Effector CD4-positive, alpha-beta T cell (primary cell): ENCODE measurements at places on chromosomes 5 and 9.
A peak's percentile ranks its signal among the peaks of the same experiment; 100 is the strongest.

DNA sequence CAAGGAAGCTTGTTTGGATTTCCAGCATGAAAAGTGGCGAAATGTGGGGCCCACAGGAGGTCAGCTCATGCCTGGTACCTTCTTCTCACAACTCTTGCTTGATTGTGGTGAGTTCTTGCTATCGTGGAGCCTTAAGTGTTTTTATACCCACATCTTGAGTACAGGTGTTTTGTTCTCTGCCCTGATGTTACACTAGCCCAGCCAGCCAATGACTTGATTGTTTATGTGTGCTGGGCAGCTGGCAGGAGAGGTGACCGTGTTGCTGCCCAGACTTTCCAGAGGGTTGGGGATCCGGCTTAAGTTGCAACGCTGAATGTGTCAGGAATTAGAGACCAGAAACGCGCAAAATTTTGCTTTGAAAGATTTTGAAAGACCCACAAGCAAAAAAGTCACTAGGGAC, 24.0 kb upstream of the TPPP start:
- no peak for DNase-seq

- no peak for DNase-seq
Observed at GRCh38 chr5:90551376-90551775, 7.2 kb upstream of the ADGRV1 start.

DNA sequence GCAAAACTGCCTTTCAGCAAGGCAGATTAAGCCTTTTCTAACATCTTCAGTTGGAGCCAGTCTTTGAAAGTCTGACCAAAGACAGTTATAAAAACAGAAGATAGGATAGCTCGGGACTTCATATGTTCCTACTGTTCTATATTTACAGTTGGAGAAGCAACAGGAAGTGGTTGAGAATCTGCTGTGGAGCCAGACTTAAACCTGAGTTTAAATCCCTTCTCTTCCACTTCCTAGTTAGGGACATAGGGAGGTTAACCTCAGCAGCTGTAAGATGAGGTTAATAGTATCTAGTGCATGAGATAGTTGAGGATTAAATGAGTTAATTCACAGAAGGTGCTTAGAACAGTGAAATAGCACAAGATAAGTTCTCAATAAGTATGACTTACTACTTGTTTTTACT, 84.5 kb upstream of the FREM1 start:
- DNase-seq: no peak

DNA sequence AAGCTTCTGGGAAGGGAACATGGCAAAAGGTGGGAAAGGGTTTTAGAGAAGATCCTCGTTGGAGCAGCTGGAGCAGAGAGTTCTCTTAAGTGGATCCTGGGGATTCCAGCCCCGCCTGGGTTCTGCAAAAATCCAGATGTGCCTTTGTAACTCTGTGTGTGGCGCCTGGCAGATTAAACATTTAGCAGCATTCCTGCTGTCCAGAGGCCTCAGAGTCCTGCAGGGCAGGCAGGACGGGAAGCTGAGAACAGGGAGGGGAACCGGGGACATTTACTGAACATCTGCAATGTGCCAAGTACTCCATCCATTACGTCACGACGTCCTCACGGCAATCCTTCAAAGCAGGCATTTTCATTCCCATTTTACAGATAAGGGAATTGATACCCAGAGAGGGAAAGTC, 6.0 kb downstream of the EIF4E1B start:
- no peak for DNase-seq

DNA sequence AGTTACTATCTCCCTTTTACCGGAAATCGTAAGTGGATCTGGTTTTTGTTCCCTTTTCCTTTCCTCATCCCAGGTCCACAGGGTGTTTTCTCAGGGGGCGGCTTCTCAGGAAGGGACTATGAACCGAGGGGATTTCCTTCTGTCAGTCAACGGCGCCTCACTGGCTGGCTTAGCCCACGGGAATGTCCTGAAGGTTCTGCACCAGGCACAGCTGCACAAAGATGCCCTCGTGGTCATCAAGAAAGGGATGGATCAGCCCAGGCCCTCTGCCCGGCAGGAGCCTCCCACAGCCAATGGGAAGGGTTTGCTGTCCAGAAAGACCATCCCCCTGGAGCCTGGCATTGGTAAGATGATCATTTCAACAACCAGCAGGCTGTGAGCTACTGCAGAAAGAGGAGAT, 75.8 kb downstream of the GOLPH3 start:
- DNase-seq: no peak

DNA sequence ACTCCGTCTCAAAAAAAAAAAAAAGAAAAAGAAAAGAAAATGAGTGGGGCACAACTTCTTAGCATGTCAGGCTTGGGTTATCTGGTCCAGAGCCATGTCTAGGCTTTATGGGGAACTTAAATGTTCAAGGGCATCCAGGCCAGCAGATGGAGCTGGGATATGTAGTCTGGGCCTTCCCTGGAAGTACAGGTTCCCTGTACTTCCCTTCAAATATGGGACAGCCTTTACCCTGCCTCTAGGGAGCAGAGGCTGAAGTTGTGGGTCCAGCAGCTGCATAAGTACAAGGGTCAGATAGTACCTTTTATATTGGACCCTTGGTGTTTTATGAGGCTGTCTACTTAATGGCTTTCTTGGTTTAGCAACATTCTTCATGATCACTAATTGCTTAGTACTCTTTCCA, 42.1 kb downstream of the FAF2 start:
- no peak for DNase-seq

DNA sequence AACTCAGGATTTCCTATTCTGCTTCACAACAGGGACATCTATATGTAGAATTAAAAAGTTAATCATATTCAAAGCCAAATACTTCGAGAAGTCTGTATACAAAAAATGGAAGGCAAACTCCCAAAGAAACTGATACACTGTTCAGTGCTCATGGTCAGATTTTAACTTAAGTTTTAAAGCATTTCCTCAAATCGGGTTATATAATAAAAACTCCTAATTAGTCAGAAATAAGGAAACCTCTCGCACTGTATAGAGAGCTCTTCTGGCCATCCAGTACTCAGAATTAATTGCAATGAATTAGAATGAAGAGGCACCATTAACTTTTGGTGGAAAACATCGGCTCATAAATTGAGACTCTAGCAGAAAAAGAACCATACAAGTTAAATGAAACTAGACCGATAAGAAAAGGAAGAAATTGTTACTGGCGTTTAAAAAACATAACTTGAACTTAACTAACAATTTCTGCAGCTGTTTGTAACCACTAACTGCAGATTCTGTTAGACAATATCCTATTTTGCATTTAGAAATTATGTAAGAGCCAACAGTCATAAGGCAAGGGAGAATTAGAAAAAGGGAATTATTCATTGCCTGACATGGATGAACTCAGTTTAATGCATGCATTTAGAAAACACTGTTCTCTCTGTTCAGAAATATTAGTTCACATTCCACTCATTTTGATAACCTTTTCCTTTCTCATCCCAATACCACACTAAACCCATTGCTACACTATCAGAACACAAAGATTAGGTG, 96.6 kb downstream of the FNBP1 start:
- DNase-seq: no peak

GRCh38 chr5:140166911-140167310, 8.1 kb upstream of the CYSTM1 start:
- DNase-seq: no peak

- DNase-seq: no peak
Observed at GRCh38 chr9:121364077-121364476, 6.0 kb downstream of the STOM start.

- DNase-seq: no peak
Observed at GRCh38 chr9:28976684-28977083, 1403.4 kb upstream of the C9orf72 start.

GRCh38 chr5:171968531-171968930, 37.9 kb downstream of the FBXW11 start:
- no peak for DNase-seq

- DNase-seq: no peak
Observed at GRCh38 chr5:118723021-118723338, 265.4 kb downstream of the DTWD2 start.

GRCh38 chr5:180169248-180170105, 39.5 kb downstream of the RASGEF1C start:
- no peak for DNase-seq

- DNase-seq: no peak
Observed at GRCh38 chr9:133795049-133795448, 56.9 kb upstream of the SARDH start.

DNA sequence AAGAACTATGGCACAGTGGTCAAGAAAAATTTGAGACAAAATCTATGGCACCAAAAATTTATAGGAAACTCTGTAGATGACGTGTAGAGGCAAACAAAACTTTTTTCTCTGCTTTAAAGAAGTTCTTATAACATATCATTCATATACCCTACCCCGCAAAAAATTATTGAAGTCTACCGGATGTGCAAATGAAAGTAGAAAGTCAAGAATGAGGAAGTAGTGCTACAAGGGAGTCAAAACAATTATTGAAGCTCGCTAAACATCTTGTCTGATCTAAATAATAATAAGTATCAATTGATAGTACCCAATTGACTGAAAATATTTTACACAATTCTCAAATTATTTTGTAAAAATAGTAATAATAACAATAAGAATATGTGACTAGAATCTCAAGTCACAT, 398.5 kb downstream of the TAF11L14 start:
- no peak for DNase-seq

- peak; percentile 74 for DNase-seq
Observed at GRCh38 chr9:34701769-34702736, 7.9 kb downstream of the CCL21 start.

DNA sequence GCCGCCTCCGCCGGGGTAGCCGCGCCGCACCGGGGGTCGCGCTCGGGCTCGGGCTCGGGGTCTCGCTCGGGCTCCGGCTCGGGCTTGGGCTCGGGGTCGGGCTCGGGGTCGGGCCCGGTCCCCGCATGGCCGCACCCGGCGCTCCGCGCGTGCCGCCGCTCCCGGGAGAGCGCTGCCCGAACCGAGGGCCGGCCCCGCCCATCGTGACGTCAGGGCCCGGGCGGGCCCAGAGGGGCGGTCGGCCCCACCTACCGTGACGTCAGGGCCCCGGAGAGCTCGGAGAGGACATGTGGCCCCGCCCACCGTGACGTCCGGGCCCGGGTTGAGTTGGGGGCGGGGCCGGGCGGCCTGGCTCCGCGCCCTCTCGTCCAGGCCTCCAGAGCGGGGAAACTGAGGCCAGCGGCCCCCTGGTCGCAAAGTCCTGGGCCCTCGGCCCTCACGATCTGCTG, at the start of gene NSMF:
NSMF (minus strand) TSS at position 183 of the 449 bp plus-strand sequence. CDS start 232 bp downstream, outside the sequence.
- peak; percentile 93 for DNase-seq

DNA sequence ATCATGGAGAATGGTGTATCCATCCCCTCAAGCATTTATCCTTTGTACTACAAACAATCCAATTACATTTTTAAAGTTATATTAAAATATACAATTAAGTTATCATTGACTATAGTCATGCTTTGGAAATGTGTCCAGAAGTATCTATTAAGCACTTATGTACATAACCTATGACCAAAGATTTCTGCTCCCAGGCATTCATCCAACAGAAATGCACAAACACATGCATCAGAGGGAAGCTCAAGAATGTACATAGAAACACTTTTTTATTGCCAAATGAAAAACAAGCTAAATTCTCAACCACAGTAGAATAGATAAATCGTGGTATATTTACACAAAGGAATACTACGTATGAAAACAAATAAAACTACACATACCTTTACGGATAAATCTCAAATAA, 700.5 kb upstream of the ZNF608 start:
- DNase-seq: no peak

- no peak for DNase-seq
Observed at GRCh38 chr9:127714951-127715469, 453 bp downstream of the PTRH1 start.

DNA sequence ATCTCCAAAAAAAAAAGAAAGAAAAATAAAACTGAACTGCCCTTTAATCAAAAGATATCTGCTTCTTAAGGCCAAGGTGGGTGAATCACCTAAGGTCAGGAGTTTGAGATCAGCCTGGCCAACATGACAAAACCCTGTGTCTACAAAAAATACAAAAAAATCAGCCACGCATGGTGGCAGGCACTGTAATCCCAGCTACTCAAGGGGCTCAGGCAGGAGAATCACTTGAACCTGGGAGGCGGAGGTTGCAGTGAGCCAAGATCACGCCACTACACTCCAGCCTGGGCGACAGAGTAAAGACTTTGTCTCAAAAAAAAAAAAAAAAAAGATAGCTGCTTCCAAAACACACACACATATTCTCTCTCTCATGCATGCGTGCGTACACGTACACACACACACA, 17.8 kb downstream of the SCAI start:
- no peak for DNase-seq

- DNase-seq: no peak
Observed at GRCh38 chr9:113298311-113298710, 4.9 kb downstream of the RNF183 start.

DNA sequence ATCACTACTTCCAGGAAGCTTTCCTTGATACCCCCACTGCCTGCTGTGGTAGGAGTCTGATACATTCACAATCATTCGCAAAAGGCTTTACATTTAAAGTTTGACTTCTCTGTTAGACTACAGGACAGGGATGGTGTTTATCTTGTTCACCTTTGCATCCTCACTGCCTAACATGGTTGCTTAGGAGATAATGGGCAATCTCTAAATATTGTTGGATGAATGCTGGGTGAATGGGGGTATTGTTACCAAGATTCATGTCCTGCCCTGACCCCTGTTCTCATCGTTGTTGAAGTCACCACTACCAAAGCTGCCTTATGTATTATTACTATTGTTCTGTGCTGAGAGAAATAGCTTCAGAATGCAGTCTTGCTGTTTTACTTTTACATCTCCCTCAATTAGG, 7.7 kb upstream of the TMEFF1 start:
- no peak for DNase-seq

DNA sequence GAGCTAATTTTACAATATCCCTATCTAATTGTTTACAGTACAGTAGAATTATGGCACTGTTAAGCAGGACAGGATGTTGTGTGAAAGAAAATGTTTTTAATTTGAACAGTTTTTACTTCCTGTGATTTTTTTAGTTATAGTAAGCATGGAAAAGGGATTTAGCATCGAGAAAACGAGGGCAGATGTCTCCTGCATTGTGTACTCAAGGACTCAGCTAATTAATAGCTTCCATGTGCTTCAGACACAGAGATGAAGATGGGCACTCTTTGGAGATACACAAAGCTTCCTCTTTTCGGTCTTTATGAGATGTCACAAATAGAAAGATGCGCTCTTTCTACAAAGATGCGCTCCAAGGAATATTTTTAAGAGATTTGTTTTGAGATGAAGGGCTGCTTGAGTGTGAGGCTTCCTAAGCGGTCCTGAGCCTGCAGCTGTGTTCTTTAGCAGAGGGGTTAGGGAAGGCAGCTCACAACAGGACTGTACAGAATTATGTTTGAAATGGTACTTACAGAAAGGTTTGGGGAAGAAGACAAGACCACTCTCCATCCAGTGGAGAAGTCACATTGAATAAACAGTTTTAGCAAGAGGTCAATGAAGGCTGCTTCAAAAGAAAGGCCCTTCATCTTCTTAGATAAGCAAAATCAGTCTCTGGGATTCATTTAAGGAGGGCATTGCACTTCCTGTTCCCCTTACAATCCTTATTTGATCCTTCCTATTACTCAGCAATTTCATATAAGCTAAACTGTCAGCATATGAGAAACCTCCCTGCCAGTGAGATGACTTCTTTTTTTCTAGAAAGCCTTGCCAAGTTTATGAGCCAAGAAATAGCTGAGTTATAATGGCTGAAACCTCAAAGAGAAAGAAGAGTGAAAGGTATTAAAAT, 311.5 kb downstream of the EFNA5 start:
- DNase-seq: no peak

GRCh38 chr9:133521122-133522072, 3.4 kb downstream of the MYMK start:
- no peak for DNase-seq
